CMK (cell line): ENCODE measurements at places on chromosomes 13 and 19.

- no peak for DNase-seq
Observed at GRCh38 chr13:23934520-23934919, 37.2 kb upstream of the C1QTNF9B start.

DNA sequence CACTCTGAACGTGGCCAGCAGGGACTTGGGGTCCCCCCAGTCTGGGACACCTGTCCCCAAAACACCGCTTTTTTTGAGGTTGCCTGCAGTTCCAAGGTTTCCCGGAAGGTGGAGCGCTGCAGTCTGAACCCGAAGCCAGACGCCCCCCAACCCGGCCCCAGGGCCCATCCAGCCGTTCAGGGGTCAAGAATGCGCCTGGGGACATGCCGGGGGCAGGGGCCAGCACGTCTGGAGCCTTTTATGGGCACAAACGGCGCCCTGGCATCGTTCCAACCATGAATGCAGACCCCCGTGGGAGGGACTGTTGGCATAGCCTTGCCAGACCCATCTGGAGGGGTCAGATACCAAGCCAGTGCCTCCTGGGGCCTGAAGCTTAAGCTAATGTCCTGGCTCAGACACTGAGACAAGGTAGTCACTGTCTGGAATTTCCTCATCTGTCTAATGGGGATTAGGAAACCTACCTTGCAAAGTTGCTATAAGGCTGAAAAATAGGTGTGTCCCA lies 6.9 kb downstream of the S1PR5 start:
- no peak for DNase-seq

DNA sequence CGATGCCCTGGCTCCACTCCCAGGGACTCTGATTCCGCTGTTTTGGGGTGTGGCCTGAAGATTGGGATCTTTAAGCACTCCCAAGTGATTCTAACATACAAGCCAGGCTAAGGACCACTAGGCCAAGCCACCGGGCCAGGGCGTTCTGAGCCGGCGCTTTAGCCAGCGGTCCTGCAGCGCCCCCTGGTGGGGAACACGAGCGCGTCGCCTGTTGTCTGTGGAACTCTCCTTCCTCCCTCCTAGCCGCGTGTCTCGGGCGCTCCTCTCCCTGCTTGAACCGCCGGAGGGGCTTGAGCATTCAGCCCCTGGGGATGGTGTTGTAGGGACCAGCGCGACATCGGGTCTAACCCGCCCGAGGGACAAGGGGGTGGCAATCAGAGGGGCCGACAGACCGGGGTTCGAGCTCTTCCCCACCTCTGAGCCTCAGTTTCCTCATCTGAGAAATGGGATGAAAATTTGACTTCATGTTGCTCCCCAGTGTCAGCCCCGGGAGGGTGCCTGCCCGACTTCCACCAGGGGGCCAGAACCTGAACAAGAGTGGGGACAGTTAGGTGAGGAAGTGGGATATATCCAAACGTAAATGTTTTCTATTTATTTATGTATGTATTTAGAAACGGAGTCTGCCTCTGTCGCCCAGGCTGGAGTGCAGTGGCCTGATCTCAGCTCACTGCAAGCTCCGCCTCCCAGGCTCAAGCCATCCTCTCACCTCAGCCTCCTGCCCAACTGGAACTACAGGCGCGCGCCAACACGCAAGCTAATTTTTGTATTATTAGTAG lies 18.0 kb upstream of the PNMA8B start:
- peak; percentile 76 for DNase-seq

DNA sequence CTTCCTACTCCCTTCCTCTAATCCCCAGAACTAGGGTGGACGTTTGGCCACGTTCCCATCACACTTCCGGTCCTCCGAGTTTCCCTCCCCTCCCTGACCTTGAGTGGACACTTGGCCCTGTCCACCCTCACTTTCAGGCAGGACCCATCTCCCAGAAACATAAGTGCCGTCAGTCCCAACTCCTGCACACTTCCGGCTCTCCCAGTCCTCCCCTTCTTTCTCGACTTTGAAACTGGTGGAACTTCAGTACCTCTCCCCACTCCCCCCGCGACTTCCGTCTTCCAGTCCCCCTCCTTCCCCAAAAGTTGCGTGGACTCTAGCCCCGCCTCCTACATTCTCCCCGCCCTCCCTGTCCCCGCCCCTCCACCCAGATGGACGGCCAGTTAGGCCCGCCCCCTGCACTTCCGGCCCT lies 278 bp upstream of the ZNF274 start:
- peak; percentile 97 for DNase-seq

- DNase-seq = no peak
Observed at GRCh38 chr19:6491802-6492592, 10.1 kb downstream of the TUBB4A start.

- no peak for DNase-seq
Observed at GRCh38 chr19:36577271-36577996, 4.3 kb upstream of the ZNF529 start.

DNA sequence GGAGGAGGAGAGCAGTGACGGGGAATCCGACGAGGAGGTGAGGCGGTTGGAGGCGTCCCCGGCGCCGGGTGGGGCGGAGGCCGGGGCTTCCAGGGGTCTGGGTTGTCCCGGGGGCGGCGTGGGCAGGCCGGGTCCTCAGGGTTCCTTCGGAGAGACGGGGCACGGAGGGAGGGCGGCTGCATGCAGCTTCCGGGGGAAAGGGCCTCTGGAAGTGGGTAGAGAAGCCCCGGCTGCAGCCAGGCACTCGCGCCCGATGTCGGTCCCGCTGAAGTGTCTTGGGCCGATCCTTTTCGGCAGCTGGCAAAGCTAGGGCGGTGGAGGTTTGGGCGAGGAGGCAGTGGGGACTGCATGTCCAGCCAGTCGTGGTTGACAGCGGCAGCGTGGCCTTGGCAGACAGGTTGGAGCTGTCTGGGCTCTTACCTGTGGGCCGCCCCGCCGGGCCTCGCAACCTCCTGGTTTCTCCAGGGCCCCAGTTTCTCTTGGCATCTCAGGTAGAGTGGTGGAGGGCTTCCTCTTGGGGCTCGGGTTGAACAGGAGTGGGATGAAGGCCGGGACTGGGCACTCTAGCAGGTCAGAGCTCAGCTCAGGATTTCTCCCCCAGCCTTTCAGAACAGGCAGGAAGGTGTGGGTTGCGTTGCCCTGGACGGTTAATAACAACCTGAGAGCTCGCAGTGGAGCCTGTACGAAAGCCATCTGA lies 690 bp downstream of the KMT2B start:
- no peak for DNase-seq

DNA sequence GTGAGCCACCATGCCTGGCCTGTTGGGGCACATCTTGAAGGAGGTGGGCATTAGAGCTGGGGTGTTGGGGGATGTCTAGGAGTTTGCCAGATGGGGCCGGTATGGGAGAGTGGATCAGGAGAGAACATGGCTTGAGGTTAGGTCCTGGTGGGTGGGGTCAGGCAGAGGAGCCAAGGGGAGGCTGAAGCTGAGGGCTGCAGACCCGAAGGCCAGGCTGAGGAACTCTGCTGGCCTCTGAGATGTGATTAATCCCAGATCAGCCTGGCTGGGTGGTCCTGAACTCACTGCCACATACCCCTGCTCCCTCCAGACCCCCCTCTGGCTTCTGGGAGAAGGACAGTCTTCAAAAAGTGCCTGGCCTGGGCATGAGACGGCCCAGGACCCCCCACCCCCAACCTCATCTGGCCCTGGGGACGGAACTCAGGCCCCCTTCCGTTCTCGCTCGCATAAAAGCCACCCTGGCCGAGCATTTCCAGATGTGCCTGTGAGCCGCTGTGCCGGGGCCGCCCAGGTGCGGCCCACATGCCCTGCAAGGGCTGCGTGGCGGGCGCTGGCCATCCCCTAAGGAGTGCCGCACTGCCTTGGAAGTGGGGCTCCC lies 2.7 kb downstream of the FSTL3 start:
- DNase-seq = no peak

- DNase-seq = no peak
Observed at GRCh38 chr19:49328741-49329140, 3.8 kb upstream of the SLC6A16 start.
